SW 1271 (cell line): ENCODE measurements at places on chromosomes 4 and X.

DNA sequence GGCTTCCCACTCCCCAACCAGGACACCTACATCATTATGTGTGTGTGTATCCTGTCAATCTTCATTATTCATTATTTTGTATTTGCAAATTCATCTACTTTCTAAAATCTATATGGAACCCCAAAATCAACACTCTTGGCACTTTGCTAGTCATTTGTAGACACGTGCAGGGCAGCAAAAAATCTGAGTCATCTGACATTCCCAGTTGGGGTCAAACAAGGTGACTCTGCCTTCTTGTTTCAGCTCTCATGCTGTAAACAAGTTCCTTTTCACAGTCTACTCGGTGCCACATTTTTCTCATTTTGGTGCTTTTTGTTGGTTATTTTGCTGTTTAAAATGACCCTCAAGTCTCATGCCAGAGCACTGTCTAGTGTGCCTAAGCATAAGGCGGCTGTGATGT lies 5.9 kb downstream of the MRFAP1L1 start:
- DNase-seq: no peak

- DNase-seq: no peak
Measured at GRCh38 chr4:16055471-16055870, 28.4 kb downstream of the PROM1 start.

GRCh38 chr4:148053298-148054003 lies 321.6 kb downstream of the ARHGAP10 start:
- no peak for DNase-seq

GRCh38 chrX:117851025-117851424 lies 265.6 kb downstream of the KLHL13 start:
- DNase-seq: no peak

GRCh38 chrX:19839770-19840254 lies 47.6 kb downstream of the SH3KBP1 start:
- DNase-seq: no peak

DNA sequence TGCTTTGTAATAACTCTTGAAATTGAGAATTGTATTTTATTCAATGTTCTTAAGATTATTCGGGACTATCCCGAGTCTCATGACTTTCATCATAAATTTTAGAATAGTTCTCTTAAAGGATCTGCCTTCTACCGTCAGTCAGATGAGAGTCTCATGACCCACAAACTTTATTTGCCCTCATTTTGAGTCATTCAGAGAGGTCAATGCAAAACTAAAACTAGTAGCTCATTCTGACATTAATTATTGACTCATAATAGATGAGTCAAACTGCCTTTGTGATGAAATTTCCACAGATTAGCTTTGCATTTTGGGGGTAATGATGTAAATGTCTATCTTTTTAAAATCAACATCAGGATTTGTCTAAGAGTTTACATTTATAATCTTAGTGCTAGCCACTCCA lies 1527.3 kb downstream of the TECRL start:
- no peak for DNase-seq
